Midbrain (tissue), 1 donor: ENCODE measurements at places on chromosomes 3 and 15.

GRCh38 chr3:60935709-60936108, 315.5 kb downstream of the FHIT start:
- DNase-seq: no peak

DNA sequence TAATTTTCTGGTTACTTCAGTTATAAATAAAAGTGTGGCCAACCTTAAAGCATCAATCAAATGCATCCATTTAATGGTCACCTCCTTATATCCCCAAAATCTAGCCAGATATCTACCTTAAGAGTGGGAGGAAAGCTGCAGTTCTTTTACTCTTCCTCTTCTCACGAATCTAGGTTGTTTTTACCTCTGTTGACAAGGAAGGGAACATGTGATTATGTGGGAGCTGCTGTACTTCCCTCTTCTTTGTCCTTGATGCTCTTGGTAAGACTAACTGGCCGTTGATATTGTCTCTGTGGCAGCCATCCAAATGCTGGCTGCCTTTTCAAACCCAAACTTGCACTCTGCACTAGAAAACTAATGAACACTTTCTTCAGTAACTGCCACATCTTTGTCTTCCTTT, 275.3 kb upstream of the CADM2 start:
- no peak for DNase-seq

DNA sequence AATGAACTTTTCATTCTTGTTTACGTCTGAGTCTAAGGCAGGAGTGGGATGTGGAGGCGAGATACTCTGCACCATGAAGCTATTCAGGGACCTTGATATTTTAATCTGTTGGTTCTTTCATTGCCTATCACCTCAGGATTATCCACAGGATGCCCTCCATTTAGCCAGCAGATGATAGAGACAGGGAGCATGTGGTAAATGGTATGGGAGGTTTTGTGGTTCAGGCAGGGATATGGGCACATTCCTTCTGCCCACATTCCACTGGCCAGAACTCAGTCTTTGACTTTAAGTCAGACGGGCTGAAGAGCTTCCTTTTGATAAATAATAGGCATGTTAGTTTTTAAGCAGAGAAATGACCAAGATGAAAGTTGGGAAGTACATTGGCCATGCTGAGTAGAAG, 548.0 kb upstream of the CCDC54 start:
- no peak for DNase-seq

- no peak for DNase-seq
Observed at GRCh38 chr15:82146990-82147461, 101.2 kb upstream of the MEX3B start.

DNA sequence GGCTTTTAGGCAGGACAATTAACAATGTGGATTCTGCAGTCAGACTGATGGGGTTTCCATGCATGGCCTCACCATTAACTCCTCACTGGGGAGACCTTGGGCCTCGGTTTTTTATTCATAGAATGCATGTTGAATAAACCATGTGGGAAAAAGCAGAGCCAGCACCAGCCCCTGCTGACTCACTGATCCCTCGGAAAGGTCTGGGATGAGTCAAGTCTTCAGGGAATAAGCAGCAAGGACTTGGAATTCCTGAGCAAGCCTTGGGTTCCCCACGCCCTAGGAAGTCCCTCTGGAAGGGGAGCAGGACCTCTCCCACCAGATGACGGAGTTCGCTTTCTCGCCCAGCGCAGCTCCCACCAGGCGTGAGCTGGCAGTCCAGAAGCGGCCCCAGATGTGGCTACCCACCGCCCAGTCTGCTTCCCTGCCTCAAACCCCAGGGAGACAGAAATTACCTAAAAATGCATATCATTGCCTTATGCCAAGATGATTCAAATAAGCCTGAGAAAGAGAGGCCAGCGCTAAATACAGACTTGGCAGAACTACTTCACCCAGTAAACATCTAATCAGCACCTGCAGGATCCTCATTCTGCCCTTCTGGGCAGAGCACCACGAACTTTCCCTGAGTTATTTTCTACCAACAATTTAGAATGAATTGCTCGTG, 45.4 kb downstream of the BTD start:
- no peak for DNase-seq

DNA sequence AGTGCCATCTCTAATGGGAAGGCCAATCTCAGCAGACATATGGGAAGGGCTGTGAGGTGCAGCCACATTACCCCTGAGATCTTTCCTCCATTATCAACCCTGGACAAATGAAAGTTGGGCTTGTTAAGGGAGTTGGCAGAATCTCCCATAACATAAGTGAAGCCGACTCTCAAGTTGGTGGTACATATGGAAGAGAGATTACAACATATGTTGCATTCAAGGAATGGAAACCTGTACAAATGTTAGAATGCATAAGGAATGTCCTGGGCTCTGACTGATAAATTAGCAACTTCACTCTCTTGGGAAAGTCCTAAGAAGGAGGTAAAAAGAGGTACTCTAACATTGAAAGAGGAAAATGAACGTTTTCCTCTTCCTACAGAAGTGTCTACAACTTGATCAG, 288.7 kb downstream of the IL20RB start:
- no peak for DNase-seq

DNA sequence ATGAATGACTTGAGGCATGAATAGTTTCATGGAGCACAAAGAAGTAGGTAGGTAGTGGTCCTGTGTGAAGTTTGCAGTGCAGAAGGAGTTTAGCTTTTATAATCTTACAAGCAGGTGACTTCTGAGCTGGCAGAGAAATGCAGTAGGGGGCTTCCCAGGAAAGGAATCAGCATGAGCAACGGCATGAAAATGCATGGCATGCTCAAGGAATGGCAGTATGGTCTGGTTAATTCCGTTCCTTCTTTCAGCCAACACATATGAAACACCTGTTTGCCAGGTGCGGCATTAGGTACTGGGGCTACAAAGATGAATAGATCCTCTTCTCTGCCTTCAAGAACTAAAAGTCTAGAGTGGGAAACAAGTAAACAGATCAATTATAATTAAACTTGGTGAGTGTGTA, 138.0 kb upstream of the BHLHE40 start:
- DNase-seq: no peak

DNA sequence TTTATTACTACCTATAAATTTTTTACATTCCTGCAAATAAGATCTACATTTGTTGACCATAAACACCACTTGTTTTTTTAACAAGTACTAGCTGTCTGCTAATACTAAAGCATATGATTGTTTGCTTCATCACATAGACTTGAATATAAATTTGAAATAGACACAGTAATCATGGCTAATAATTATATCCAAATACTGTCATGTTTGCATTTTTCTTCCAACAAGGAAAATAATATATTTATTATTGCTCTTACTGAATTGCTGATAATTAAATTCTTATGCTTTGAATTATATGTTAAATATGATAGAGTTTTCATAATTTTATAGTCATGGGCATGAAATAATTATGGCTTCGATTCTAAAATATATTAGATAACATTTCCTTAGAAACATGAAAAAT, 40.5 kb downstream of the HDC start:
- no peak for DNase-seq

DNA sequence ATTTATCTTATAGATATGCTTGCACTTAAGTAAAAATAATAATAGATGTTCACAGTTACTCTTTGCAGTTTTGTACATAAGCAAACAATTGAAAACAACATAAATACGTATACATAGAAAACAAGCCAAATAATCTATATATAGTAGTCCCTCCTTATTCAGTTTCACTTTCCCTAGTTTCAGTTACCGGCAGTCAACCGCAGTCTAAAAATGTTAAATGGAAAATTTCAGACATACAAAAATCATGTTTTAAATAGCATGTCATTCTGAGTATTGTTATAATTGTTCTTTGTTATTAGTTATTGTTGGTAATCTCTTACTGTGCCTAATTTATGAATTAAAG, 262.0 kb downstream of the CGGBP1 start:
- no peak for DNase-seq

- DNase-seq: no peak
Observed at GRCh38 chr15:78146425-78147154, 2.6 kb upstream of the IDH3A start.

- no peak for DNase-seq
Observed at GRCh38 chr3:132713977-132714727, 8.1 kb downstream of the NPHP3 start.

DNA sequence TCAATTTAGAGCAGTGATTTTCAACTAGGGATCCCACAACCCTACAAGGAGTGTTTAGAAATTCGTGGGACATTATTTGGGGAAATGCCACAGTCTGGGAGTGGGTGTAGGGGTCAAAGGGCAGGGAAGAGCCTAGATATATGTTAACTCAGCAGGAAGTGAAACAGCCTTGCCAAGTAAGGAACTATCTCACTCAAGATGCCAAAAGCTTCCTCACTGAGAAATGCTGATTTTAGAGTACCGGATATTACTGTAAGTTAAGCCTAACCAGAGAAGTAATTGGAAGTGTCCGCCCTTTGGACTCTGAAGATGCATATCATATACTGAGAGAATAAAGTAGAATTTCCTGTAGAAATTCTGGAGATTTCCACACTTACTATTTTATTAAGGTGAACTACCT, 158.6 kb downstream of the BBX start:
- no peak for DNase-seq

DNA sequence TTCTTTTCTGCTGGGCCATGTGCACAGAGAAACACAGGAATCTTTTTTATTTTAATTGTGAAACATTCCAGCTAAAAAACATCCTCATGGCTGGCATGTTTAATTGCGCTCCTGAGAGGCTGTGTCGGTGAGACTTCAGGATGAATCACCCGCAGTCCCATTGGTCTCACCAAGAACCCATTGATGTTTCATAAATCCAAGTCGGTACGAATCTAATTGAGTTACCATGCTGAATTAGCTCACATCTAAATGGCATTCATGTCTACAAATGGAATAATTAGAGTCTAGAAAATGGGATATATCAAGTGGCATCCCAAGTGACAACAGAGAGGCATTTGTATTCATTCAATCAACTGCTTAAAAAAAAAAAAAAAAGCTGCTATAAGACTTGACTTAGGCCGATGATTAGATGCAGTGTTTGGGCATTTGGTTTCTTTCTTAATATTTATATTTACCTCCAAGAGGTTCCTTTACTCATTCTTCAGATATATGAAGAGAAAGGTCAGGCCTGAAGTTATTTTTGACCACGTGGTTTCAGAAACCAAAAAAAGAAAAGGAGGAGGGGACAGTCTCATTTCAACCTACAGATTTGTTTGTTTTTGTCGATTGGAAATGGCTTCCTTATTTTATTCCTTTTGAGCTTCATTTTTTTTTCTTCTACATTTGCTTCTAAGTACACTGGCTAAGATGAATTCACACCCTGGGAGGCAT, 79.1 kb upstream of the FOXB1 start:
- no peak for DNase-seq

DNA sequence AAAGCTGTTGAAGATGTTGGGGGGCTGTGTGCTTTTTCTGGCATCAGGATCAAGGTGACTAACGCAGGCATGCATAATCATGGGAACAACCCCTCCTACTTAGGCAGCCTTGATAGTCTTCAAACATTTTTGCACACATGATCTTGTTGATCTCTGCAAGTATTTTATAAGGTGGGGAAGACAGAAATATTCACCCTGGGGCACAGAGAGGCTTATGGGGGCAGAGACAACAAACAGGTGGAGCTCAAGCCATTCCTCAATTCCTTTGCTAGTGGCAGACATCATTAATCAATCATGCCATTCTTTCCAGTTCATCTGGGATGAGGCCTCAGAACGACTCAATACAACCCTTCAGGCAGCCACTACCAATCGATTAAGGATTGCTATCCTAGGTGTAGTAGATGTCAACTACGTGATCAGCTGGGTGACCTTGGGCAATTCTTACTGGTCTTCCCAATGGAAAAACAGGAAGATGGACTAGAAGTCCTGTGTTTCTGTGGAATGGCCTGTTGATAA, 110.3 kb upstream of the SMAD3 start:
- no peak for DNase-seq

GRCh38 chr15:70690021-70690420, 73.3 kb downstream of the UACA start:
- no peak for DNase-seq

DNA sequence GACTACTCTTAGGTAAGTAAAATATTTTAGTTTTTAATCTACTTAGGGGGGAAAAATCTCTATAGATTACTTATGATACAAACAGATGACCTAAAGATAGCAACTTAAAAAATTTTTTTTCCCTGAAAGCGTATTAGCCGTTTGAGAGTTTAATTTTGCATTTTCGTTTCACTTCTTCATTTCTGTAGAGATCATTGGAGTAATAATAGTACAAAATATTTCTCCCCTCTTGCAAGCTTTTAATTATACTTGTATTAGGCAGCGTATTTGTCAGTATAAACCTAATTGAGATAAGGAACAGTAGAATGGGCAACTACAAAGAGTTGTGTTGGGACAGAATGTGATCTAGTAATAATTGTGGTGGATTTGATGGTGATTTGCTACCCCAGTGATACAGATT, 10.3 kb downstream of the SKIL start:
- DNase-seq: no peak

- DNase-seq: no peak
Observed at GRCh38 chr3:55454611-55455010, 32.5 kb downstream of the WNT5A start.

DNA sequence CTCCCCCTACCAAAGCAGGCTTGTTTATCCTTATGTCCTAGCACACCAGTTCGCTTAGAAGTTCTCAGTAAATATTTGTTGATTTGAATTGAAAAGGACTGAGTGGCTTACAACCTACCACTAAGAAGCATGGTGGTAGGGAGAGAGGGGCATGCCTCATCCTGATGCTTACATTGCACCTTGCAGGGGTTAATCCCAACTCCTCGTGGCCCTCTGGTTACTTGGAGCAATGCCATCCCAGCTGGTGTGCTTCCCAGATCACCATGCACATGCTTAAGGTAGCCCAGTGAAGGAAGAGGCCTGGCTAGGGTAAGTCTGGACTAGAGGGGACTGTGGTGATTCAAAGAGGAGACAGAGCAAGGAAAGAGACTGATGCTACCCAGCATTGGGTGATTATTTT, 253.3 kb downstream of the CLSTN2 start:
- no peak for DNase-seq

GRCh38 chr3:129927072-129927471, 33.6 kb upstream of the TMCC1 start:
- DNase-seq: no peak

DNA sequence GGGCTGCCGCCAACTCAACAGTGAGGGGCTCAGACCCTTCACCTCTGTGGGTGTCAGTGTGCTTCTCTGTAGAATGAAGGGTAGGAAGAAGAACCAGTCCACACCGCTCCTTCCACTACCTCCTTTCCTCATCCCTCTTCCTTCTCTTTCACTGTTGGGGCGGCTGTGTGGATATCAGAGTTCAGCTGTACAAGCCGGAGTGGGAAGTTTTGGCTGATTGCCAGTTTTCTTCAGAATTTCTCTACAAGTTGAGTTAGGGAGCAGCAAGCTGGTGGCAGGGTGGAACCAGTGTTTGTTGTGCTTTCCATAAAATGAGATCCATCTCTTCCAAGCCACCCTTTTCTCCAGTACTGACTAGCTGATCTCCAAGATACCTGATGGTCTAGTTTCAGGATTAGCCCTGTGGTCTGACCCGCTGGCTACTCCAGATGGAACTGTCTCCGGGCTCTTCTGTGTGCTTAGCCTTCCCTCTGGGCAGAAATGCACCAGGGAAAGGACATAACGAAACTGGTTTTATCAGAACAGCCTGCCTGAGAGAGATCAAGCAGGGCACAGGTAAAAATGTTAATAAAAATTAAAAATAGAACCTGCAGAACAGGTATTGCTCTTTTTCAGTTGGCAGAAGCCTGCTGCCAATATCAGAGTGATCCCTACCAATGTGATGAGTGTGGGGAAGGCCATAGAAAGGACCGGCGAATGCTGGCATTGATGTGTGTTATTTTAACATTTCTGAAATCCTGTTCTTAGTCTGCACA, 169.9 kb upstream of the TSC22D2 start:
- DNase-seq: no peak

GRCh38 chr3:102265720-102266119, 169.1 kb upstream of the ZPLD1 start:
- DNase-seq: no peak
